ENCODE measurements at places on chromosomes 13 and 19. TPM values are rescaled to one million over a fixed set of nuclear protein-coding genes. Genes with fewer than 3 reads are reported as not detected.

The MCF2L gene
- polyA plus RNA-seq = 0.11 TPM

The TGFBR3L gene
- 0.58 TPM for polyA plus RNA-seq

GRCh38 chr19:47507924-47508553 lies 6.8 kb downstream of the NAPA start:
- H3K4me3 ChIP-seq = no peak overlapping the region
- H3K36me3 ChIP-seq = peaks cover 20% of the 10 kb centered on the region
- H3K27ac ChIP-seq = no peak overlapping the region
- no peaks in the 10 kb centered on the region for H3K27me3 ChIP-seq
- peaks cover 3% of the 10 kb centered on the region for H3K4me1 ChIP-seq

GRCh38 chr19:778910-779653 lies 18.2 kb upstream of the PTBP1 start:
- H3K27me3 ChIP-seq = no peaks in the 10 kb centered on the region
- no peak overlapping the region for H3K27ac ChIP-seq
- no peak overlapping the region for H3K4me3 ChIP-seq
- H3K4me1 ChIP-seq = no peaks in the 10 kb centered on the region
- H3K36me3 ChIP-seq = no peaks in the 10 kb centered on the region
- no peak for DNase-seq

DNA sequence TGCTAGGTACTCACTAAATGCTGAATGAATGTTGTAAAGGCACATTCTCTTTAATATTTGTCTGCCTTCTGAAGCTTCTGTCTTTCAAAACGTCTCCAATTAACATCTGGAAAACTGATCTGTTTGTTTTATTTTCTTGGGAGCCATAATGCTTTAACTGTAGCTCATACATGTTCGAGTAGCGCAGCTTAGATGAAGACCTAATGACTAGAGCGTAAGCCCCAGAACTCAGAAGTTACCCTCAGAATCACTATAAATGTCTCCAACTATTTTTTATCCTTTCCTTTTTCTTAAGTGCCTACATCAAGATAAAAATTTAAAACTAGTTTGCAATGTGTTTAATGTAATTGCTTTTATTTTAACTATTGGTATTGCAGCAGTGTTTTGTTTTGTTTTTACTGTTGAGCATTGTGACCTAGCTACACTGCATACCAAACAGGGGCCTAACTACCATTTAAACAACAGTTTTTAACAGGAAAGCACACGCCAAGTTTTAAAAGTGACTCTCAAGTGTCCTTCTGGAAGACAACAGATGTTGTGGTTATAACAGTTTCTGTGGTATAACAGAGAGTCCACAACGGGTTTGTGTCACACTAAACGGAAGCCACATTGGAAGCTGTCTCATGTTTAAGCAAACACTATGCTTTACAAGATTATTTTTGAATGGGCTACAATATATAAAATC lies 42.0 kb downstream of the MRPL57 start:
- H3K27me3 ChIP-seq = no peaks in the 10 kb centered on the region
- H3K4me3 ChIP-seq = no peak overlapping the region
- H3K27ac ChIP-seq = no peak overlapping the region
- DNase-seq = peak; percentile 68
- no peaks in the 10 kb centered on the region for H3K36me3 ChIP-seq
- H3K4me1 ChIP-seq = peaks cover 16% of the 10 kb centered on the region

DNA sequence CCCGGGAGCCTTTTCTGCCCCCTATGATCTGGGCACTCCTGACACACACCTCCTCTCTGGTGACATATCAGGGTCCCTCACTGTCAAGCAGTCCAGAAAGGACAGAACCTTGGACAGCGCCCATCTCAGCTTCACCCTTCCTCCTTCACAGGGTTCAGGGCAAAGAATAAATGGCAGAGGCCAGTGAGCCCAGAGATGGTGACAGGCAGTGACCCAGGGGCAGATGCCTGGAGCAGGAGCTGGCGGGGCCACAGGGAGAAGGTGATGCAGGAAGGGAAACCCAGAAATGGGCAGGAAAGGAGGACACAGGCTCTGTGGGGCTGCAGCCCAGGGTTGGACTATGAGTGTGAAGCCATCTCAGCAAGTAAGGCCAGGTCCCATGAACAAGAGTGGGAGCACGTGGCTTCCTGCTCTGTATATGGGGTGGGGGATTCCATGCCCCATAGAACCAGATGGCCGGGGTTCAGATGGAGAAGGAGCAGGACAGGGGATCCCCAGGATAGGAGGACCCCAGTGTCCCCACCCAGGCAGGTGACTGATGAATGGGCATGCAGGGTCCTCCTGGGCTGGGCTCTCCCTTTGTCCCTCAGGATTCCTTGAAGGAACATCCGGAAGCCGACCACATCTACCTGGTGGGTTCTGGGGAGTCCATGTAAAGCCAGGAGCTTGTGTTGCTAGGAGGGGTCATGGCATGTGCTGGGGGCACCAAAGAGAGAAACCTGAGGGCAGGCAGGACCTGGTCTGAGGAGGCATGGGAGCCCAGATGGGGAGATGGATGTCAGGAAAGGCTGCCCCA lies 8.5 kb upstream of the CEACAM7 start:
- H3K4me1 ChIP-seq = no peaks in the 10 kb centered on the region
- H3K36me3 ChIP-seq = no peaks in the 10 kb centered on the region
- no peak overlapping the region for H3K4me3 ChIP-seq

- no peaks in the 10 kb centered on the region for H3K4me1 ChIP-seq
- no peak for DNase-seq
- H3K27ac ChIP-seq = no peak overlapping the region
- H3K36me3 ChIP-seq = no peaks in the 10 kb centered on the region
- H3K4me3 ChIP-seq = no peak overlapping the region
These were observed 90.4 kb downstream of the COL4A1 start for GRCh38 chr13:110216398-110217041.

DNA sequence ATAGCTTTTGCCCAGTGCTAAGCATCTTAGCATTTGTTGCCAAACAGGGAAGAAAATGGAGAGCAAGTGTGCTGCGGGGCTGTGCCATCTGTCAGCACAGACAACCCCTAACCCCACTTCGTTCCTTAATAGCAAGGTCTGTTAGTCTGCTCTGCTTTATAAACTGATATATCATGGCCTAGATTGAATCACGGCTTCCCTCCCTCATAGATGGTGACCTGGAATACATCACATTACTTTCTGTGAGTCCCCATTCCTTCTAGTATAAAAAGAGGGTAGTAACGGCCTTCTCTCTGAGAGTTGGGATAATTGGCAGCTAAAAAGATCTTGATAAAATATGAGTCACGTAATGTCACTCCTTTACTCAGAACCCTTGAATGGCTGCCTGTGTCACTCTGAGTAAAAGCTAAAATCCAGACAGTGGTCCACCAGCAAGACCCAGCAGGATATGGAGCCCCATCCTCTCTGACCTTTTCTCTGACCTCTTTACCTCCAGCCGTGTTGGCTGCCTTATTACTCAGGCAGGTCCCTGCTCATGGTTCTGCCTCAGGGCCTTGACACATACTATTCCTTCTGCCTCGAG lies 151.7 kb downstream of the DLEU7 start:
- H3K27me3 ChIP-seq = no peaks in the 10 kb centered on the region
- DNase-seq = no peak
- no peaks in the 10 kb centered on the region for H3K36me3 ChIP-seq
- H3K27ac ChIP-seq = no peak overlapping the region
- no peaks in the 10 kb centered on the region for H3K4me1 ChIP-seq

DNA sequence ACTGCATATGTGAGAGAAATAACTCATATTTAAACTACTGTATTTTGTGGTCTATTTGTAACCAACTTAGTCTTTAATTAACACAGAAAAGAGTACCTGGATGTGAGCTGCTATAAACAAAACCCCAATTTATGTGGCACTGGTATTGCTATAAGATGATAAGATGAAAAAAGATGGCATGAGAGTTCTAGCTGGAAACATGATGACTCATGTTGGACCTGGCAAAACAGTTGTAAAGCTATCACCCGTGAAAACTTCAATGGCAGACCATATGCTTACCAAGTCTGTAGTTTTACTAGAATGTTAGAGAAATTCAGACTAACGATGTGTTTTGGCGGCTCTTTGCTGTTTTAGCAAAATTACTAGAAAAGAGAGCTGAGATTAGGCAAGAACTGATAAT lies 69.6 kb upstream of the PCDH9 start:
- H3K27ac ChIP-seq = no peak overlapping the region
- H3K4me1 ChIP-seq = no peaks in the 10 kb centered on the region
- H3K27me3 ChIP-seq = no peaks in the 10 kb centered on the region
- H3K4me3 ChIP-seq = no peak overlapping the region
- no peaks in the 10 kb centered on the region for H3K36me3 ChIP-seq

DNA sequence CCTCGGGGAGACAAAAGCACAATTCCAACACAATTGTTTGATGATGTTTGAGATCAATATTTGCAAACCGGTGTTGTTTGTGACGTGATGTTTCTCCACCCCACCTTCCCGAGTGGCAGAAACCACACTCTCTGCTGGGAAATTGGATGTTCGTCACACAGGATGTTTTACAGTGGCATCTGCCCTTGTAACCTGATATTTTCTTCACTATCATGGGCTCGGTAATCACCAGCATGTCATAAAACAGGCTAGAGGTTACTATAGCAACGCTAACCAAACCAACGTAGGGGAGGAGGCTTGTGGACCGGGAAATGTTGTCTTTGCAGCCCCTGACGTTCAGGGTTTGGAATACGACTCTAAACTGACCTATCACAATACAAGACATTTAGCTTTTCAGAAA lies 454.5 kb downstream of the IRS2 start:
- no peak for DNase-seq
- no peak overlapping the region for H3K4me3 ChIP-seq
- H3K4me1 ChIP-seq = no peaks in the 10 kb centered on the region
- no peak overlapping the region for H3K27ac ChIP-seq

DNA sequence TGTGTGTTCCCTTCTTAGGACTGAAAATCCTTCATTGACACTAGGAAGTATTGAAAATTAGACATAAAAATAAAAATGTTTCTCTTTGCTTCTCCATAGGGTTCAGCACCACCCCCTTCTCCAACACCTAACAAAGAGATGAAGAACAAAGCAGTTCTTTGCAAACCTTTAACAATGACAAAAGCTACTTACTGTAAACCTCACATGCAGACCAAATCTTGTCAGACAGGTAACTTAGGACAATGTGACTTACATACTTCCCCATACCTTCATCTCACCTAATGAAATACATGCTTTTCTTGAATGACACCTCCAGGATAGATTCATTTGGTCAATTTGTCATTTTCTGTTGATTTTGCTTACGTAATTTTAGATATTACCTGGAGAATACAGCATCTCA lies 99.9 kb downstream of the ZMYM2 start:
- no peak overlapping the region for H3K27ac ChIP-seq
- DNase-seq = no peak
- H3K4me1 ChIP-seq = no peaks in the 10 kb centered on the region
- H3K27me3 ChIP-seq = no peaks in the 10 kb centered on the region
- peaks cover 15% of the 10 kb centered on the region for H3K36me3 ChIP-seq

DNA sequence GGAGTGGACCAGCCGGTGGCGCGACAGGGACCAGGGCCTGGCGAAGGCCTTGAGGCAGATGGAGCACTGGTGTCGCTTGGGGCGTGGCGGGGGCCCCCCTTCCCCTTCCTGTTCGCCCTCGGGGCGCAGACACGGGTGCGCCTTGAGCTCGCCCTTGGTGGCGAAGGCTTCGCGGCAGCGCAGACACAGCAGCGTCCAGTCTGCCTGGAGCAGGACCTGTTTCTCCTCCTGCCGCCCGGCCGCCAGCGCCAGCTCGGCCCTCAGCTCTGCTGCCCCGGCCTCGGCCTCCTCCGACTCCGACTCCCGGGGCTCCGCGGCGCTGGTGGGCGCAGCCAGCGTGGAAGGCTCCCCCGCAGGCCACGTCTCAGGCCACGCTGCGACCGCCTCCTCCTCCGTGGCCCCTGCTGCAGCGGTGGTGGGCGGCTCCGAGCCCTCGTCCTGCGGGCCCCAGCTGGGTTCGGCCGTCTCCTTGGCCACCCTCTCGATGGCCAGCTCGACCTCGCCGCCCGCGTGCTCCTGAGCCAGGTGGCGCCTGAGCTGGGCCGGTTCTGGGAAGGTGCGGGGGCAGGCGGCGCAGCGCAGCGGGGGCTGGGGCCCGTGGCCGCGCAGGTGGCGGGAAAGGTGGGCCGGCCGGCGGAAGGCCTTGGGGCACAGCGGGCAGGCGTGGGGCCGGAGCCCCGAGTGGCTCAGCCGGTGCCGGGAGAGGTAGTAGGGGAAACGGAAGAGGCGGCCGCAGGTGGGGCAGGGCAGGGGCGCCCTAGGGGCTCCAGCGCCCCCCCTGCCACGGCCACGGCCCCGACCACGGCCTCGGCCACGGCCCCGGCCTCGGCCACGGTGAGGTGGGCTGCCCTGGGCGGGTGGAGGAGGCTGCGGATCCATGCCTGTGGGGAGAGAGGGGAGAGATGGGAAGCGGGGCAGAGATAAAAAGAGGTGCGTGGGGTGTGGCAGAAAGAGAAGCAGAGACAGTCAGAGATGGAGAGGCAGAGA lies 1.6 kb downstream of the ZNF579 start:
- DNase-seq = no peak
- peaks cover 5% of the 10 kb centered on the region for H3K36me3 ChIP-seq
- H3K4me1 ChIP-seq = 0 out of 2 replicates have a peak, but pooled peaks cover 3% of the 10 kb centered on the region

GRCh38 chr19:35023428-35023827 lies 6.8 kb upstream of the SCN1B start:
- no peak overlapping the region for H3K27ac ChIP-seq
- H3K4me1 ChIP-seq = no peaks in the 10 kb centered on the region
- peaks cover 36% of the 10 kb centered on the region for H3K36me3 ChIP-seq
- no peaks in the 10 kb centered on the region for H3K27me3 ChIP-seq
- no peak for DNase-seq
- H3K4me3 ChIP-seq = no peak overlapping the region

DNA sequence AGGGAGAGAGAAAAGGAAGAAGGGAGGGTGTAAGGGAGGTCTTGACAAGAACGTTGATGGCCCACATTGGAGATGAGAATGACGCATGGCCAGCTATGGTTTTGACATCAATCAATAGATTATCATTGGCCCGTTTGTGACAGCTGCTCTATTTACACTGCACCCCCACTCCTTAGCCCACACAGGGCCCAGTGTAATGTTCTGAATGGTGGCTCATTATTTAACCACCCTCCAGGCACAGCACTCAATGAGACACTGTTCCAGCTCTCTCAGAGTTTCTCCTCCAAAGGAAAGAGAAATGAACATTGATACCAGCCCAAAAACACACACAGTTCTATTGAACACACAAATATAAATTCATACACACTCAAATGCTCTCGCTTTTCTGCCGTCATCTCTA lies 173.0 kb upstream of the IPO5 start:
- no peak for DNase-seq
- H3K27ac ChIP-seq = no peak overlapping the region
- H3K36me3 ChIP-seq = no peaks in the 10 kb centered on the region
- no peaks in the 10 kb centered on the region for H3K4me1 ChIP-seq
